ENCODE measurements at places on chromosomes 6 and 20.

DNA sequence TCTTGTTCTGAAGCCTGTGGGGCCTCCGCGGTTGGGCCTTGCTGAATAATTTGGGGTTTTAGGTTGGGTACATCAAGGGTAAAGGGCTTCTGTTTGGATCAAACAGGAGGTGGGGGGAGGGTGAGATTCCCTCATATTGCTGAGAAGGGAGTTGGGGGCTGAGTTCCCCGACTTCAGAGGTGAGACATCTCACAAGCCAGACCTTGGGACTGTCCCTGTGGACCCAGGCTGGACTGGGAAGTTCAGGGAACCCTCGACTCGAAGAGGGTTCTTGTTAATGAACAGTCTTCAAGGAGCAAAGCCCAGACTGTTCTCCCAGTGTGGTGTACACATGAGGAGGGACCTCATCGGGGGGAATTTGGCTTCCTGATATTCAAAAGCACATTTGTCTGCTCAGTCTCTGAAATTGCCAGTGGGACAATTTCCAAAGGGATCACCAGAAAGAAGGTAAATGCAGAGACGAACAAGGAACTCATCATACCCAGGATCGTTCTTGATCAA is 118.5 kb downstream of the SYCP2 start:
- no peak for DNase-seq

GRCh38 chr6:81832304-81832703 is 79.8 kb upstream of the TENT5A start:
- DNase-seq, result no peak

- DNase-seq, result no peak
Observed at GRCh38 chr6:153208706-153209105, 77.6 kb upstream of the RGS17 start.

DNA sequence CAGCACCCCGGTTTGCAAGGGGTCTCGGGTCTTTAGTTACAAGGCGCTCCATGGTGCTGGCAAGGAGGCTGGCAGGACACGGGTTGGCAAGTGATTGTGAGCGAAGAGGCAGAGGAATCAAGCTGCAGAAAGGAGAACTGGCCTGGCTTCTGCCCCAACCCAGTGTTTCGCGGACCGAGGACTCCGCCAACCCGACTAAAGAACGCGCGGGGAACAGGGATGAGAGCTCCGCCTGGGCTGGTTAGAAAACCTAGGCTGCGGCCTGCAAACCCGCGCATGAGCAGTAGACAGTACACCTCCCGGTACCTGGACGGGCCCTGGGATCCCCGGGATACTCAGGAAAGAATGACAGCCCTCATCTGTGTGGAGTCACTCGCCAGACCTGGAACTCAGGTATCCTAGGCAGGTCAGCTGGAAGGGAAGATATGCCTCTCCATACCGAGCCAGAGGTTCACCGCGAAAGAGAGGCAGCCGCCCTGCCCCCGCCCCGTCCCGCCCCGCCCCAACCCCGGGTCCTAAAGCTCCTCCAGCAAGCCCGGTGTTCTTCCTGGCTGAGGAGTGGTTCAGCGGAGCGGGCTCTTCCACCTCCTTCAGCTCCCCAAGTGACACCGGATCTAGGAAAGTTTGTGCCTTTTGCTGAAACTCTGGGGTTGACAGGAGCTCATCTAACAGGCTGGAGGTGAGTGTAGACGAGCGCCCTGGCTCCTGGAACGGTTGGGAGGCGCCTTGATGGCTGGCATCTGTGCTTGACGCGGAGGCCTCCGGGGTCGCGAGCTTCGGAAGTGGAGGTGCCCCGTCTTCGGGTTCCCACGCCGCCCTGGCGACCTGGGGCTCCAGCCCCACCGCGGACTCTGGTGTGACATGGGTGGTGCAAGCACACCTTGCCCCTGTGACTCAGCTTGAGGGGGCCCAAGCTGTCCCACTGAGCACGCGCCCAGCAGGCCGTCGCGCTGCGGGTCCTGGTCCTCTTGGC is 1847.3 kb upstream of the DEFB115 start:
- DNase-seq, result no peak

GRCh38 chr6:81979767-81980166 is 227.3 kb upstream of the TENT5A start:
- DNase-seq, result no peak

DNA sequence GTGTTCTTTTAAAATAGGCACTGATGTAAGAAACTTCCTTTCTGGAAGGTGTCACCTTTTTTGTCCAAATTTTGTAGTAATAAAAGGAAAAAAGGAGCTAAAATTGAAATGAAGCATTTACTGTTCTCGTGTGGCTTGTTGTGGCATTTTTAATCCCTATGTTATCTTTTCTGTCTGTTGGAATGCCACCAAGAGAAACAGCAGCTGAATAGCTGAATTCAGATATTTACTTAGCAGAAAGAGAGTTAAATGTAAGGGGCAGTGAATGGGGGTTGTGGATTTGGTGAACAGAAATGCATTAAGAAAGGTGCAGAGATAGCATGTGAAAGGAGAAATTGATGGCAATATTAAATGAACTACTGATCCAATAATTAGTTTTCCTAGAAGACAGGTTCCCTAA is 573.6 kb upstream of the EPHA7 start:
- DNase-seq, result no peak

GRCh38 chr6:12890171-12890790 is 173.7 kb downstream of the PHACTR1 start:
- DNase-seq, result peak; percentile 47

DNA sequence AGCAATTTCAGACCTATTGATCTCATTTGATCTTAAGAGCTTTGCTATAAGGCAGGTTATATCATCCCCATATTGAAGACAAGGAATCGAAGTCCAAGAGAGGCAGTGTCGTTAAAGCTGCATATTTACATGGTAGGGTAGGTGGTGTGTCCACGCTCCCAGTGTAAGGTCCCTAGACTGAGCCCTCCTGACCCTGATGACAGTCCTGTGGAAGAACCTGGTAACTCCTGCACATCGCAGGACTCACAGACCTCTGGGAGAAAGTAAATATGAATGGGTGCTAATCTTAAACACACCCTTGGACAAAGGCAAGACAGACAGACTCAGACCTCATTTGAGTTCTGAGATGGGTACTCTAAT is 602 bp upstream of the HLA-DPB1 start:
- no peak for DNase-seq

GRCh38 chr6:45812922-45813321 is 202.7 kb downstream of the CLIC5 start:
- DNase-seq, result no peak

DNA sequence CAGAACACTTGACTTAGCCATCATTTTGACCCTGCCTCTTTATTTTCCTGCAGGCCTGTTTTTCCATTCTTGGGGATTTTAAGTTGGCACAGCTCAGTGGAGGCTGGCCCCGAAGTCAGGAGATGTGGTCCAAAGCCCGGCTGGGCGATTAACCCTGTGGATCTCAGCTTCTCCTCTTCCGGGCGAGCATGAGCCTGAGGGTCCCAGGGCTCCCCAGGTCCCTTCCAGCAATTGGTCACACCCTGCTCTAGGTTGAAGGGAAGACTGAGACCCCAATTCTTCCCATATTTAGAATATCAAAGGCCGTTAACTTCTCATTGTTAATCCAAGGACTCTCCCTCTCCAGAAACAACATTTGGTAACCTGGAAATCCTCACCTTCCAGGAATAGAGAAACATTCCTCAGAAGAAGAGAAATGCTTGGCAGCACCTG is 2.3 kb downstream of the THBS2 start:
- DNase-seq, result no peak

DNA sequence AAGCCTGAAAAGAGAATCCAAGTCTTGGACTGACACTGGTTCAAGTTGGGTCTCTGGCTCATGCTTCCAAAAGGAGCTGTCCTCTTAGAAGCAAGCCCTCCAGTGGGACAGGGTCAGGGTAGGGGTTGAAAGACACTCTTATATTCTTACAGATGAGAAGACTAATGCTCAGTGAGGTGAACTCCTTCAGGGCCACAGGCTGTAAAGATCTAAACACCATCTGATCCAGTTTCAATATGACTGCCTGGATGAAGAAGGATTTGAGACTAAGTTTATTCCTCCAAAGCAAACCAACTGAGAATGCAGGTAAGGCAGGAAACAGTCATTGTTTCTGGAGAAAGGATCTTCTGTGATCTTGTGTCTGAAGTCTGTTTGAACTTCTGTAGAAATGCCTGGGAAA is 99.0 kb upstream of the TAB2 start:
- peak; percentile 22 for DNase-seq

DNA sequence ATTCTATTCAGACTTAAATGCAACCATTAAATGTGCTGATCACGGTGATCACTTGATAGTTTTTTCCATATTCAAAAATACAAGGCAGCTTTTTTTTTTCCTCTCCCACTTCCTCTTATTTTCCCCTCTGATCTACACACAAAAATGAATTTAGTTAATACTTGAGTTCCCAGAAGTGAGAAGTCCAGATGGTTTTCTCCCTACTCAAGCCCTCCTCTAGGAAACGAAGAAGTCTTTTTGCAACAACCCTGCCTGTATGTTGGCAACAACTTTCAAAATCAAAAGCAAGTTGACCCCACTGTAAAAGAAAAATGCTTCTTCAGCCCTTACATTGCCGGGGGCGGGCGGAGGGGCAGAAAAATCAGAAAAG is 24.3 kb downstream of the ARHGAP18 start:
- no peak for DNase-seq

GRCh38 chr6:123418071-123418470 is 218.7 kb downstream of the TRDN start:
- no peak for DNase-seq

- no peak for DNase-seq
Observed at GRCh38 chr6:105875974-105876640, 210.0 kb upstream of the PRDM1 start.

- no peak for DNase-seq
Observed at GRCh38 chr20:56540415-56540814, 7.4 kb downstream of the FAM209B start.
